ENCODE measurements at places on chromosomes 6 and 20.

- no peak for DNase-seq
Observed at GRCh38 chr6:5584078-5584482, 322.8 kb downstream of the FARS2 start.

DNA sequence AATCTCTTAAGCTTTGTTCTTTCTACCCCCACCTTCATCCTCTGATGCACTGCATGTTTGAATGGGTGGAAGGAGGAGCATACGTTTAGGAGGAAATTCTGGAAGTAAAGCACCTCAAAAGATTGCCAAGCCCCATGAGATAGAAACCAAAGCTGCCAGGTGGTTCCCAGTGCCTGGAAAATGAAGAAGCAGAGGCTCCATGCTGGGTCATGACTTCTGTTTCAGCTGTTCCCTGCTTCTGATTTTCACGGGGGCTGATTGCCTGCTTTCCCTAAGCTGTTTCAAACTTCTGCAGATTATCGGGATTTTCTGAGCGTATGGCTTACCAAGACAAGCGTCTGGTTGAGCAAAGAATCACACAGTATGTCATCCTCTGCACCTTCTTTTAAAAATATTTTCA lies 87.5 kb upstream of the SYNDIG1 start:
- no peak for DNase-seq

DNA sequence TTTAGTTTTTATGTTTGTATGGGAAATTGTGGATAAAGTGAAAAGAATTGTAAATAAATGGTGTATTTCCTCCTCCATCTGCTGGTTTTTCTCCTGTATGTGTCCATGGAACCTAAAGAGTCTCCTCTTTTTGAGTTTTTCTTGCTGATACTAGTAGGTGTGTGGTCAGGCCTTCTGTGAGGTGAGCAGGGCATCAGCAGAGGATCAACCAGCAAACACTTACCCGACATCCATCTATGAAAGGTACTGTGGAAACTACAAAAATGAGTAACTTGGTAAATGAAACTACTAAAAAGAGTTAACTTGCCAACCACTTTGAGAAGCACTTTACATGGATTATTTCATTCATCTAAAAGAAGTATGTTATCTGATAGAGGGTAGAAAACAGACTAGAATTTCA lies 20.9 kb upstream of the RNF8 start:
- no peak for DNase-seq

DNA sequence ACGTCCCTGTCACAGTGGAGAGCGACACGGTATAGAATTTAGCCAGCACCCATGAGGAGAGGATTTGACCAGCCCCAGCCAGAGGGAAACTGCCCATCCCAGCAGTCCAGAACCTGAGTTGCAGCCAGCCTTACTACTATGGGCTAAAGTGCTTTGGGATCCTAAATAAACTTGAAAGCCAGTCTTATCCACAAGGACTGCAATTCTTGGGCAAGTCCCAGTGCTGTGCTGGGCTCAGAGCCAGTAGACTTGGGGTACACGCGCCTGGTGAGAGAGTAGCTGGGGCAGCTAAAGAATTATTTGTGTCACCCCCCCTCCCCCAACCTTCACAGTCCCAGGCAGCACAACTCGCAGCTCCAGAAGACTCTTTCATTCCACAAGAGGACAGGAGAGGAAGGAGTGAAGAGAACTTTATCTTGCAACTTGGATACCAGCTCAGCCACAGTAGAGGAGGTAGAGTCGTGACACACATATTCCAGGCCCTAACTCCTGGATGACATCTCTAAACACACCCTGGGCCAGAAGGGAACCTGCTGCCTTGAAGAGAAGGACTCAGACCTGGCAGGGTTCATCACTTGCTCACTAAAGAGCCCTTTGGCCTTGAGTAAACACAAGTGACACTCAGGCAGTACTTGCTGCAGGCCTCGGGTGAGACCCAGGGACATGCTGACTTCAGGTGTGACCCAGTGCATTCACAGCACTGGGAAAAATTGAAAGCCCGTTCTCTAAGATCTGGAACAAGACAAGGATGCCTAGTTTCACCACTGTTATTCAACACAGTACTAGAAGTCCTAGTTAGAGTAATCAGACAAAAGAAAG lies 100.3 kb downstream of the REV3L start:
- no peak for DNase-seq

- no peak for DNase-seq
Observed at GRCh38 chr6:169539176-169539897, 162.5 kb downstream of the WDR27 start.

GRCh38 chr6:143718472-143718871 lies 40.7 kb downstream of the PHACTR2 start:
- no peak for DNase-seq

- DNase-seq, result no peak
Observed at GRCh38 chr6:48511378-48511777, 400.4 kb upstream of the PTCHD4 start.

GRCh38 chr20:59120491-59120890 lies 43.1 kb upstream of the ZNF831 start:
- no peak for DNase-seq

DNA sequence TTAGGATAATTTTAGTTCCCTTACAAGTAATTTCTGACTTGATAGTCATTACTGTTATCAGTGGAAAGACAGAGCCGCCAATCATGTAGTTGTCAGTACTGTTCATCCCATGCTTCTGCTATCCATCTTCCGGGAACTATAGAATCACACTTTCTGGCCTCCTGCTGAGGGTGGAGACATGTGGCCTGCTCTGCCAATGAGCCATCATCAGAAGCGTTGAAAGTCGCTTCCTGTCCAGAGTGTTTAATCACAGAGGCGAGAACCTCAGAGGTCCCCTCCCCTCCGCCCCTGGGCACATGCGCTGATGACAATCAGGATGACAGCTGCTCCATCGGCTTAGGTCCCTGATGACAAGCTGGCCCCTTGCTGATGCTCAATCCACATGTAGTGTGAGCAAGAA lies 3.0 kb downstream of the DDO start:
- DNase-seq, result no peak

GRCh38 chr6:49453221-49453620 lies 9.8 kb downstream of the MMUT start:
- DNase-seq, result no peak

DNA sequence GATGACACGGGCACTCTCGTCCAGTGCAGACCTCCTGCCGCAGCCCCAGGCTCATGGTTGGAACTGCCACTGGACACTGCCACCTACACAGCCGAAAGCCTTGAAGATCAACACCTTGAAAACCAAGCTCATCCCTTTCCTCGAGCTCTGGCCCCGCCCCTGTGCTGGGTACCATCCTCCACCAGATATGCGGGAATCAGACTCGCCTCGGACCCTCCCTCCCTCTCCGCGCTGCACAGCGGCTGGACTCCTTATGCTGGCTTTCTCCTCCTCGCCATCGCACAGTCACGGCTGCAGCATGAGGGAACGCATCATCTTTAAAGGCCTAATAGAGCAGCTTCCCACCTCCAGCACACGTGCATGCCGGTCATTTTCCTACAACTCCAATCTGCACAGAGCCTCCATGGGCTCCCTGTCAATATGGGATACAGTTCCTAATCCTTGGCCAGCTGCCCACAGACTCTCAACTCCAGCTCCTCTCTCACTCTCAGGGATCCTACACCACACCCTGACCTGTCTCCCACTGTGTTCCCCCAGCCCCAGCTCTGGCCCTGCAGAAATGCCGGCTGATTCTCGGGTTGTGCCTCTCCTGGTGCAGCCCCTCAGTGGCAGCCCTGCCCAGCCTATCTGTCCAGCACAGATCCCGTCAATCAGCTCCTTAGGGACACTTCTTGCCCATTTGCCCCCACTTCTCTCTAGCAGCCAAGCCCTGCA lies 23.2 kb downstream of the TXNDC5 start:
- DNase-seq, result no peak

GRCh38 chr6:15493437-15494168 lies 169.2 kb downstream of the DTNBP1 start:
- no peak for DNase-seq

DNA sequence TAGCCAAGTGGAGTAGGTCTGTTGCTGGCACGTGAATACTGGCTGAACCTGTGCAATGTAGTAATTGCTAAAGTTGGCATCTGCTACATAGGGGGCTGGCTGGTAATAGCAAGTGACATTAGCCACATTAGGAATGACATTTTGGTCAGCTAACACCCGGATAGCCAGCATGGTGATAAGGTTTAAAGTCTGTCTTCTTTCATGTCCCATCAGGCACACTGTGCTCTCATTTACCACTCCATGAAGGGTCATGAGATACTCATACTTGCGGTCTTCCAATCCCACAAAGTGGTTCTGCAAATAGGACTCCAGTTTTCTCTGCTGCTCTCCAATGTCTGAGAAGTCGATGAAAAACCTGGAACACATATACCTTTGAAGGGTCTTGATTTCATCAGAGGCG lies 2.8 kb downstream of the TENT5A start:
- no peak for DNase-seq

- DNase-seq, result no peak
Observed at GRCh38 chr20:21796059-21796458, 90.6 kb downstream of the PAX1 start.

DNA sequence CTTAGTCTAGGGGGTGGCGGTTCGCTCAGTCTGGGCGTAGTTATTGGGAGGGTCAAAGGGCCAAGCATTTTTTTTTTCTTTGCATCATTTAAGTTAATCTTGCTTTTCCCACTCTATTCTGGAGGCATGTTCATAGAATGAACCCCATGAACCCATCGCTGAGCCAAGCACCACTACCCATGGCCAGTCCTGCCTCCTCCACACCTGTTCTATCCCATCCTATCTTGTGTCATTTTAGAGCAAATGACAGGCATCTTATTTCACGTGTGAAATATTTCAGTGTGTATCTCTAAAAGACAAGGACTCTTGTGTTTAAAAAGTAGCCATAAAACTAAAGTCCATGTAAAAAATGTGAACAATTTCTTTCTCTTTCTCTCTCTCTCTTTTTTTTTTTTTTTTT lies 13.9 kb downstream of the SRC start:
- no peak for DNase-seq

DNA sequence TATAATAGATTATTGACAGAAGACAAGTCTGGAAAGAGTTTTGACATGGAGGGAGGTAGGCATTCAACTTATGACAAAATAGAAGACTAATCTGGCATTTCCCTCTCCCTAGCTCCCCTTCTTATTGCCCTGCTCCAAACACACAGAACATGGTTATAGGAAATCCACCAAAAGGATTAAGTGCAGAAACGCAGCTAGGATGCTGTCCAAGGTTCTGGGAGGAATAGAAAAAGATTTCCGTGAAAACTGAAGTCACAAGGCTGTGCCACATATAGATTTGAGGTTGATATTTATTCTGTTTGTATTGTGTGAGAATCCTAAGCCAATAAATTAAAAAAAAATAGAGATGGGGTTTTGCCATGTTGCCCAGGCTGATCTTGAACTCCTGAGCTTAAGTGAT lies 107.9 kb upstream of the MAP3K7 start:
- DNase-seq, result no peak

- no peak for DNase-seq
Observed at GRCh38 chr20:13681248-13682125, 42.8 kb upstream of the TASP1 start.

GRCh38 chr6:163635731-163636364 lies 221.3 kb downstream of the QKI start:
- no peak for DNase-seq

GRCh38 chr6:158095031-158095430 lies 73.0 kb downstream of the SERAC1 start:
- DNase-seq, result no peak

- no peak for DNase-seq
Observed at GRCh38 chr6:131685266-131685780, 15.9 kb downstream of the OR2A4 start.

DNA sequence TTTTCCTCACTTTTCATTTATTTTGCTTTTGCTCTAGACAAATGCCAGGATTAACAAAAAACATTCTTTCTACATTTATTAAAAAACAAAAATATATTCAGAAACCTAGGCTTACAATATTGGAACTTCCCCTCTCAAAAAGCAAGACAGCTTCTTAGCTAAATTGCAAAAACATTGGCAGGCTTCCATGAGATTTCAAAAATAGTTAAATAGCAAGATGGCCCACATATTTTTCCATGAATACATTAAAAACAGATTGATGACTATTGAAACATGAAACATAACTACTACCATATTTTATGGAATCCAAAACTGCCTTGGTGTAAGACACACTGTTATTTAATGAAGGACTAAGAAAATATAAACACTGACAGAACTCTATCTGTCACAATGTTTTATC lies 92.0 kb downstream of the LY86 start:
- no peak for DNase-seq

Data from GOT3 (cell line).